NCI-H1105 treated with DMSO at 0.1 percent for 48 hours (cell line): ENCODE measurements at places on chromosomes 7 and 10.

- DNase-seq, result no peak
Measured at GRCh38 chr7:7651479-7651878, 10.9 kb downstream of the UMAD1 start.

- DNase-seq, result no peak
Measured at GRCh38 chr10:48547061-48547895, 57.6 kb downstream of the ARHGAP22 start.

GRCh38 chr7:121038717-121039509, 50.4 kb downstream of the CPED1 start:
- DNase-seq, result no peak

DNA sequence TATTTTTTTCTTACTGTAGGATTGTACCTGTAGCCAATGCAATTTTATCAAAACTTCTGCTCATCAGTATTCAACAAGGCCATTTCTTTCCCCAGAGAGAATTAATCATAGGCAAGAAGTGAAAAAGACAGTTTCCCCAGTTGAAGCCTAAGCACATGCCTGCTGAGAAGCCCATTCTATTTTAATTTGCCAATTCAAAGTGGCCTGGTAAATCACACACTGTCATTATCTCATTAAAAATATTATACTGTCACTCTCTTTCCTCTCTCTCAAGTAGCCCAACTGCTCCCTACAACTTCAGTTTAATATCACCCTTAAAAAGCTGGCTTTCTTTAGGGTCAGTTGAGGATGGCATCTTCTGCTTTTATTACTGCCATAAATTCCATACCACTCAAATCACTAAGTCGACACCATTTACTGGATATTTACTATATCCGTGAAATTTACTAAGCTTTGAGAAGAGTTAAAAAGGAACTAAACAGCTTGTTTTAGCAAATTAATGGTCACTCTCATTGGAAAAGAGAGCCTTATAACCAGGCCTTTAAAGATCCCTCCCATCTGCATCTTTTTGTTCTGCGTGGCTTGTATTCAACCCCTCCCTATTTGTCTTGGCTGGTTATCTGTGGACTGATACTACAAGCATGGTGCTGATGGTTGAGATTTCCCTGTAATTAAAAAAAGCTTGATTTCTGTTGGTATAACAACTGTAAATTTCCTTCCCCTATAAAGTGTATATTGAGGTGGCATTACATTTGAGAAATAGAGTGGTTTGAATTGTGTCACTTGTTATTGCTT, 30.6 kb downstream of the COL28A1 start:
- peak; percentile 55 for DNase-seq

- no peak for DNase-seq
Measured at GRCh38 chr10:2867788-2868299, 199.5 kb upstream of the PFKP start.

GRCh38 chr7:155230169-155230593, 67.5 kb upstream of the INSIG1 start:
- DNase-seq, result no peak

DNA sequence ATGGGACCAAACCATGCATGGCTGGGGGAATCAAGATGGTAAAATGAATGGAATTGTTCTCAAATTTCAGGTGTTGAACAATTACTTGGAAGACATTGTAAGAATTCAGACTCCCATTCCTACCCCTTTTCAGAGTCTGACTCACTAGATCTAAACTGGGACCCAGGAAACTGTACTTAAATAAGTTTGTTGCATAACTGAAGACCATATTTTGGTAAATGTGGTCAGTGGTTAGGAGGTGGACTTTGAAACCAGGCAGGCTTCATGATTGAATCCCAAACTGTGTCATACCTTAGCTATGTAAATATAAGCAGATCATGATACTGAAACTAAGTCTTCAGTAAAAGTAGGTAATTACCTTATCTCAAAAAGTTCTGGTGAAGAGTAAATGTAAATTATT, 41.7 kb downstream of the ZWINT start:
- no peak for DNase-seq

DNA sequence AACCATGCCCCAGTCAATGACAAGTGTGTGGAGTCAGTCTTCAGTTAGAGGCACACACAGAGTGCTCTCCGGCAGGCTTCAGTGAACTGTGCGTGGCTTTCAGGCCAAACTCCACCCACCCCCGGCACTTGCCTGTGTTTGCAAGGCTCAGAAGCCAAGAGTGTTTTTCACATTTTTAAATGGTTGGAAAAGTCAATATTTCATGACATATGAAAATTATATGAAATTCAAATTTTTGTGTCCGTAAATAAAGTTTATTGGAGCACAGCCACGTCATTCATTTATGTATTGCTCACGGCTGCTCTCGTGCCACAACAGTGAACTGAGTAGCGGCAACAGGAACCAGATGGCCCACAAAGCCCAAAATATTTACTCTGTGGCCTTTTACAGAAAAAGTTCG, 104.7 kb downstream of the SFMBT2 start:
- DNase-seq, result no peak

- DNase-seq, result no peak
Measured at GRCh38 chr7:5532536-5533335, 109.1 kb upstream of the TNRC18 start.

DNA sequence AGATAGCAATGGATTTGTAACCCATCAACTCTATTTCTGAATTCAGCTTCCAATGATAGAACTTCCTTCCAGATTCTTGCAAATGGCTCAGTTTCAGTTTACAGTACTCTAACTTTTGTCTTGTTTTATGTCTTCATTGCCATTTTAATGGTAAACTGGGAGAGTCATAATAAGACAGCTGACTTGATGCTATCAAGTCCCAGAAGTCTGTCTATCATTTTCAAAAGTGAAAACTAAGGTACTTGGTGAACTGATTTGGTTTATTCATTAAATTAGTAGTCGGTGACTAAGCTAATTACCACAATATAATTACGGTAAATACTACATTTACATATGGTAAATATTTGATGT, 25.0 kb downstream of the RTKN2 start:
- DNase-seq, result no peak

GRCh38 chr7:696812-697551, 29.5 kb upstream of the DNAAF5 start:
- no peak for DNase-seq

- DNase-seq, result peak; percentile 74
Measured at GRCh38 chr7:40015790-40016296, 65.8 kb downstream of the CDK13 start.

GRCh38 chr7:30699706-30700495, 17.6 kb upstream of the CRHR2 start:
- no peak for DNase-seq
